ENCODE measurements at places on chromosomes 4 and X.

- DNase-seq, result no peak
Measured at GRCh38 chr4:23322732-23323131, 567.1 kb downstream of the PPARGC1A start.

GRCh38 chr4:174320494-174321199, 36.9 kb downstream of the CEP44 start:
- no peak for DNase-seq

- DNase-seq, result no peak
Measured at GRCh38 chrX:77444075-77444474, 3.1 kb upstream of the FGF16 start.

DNA sequence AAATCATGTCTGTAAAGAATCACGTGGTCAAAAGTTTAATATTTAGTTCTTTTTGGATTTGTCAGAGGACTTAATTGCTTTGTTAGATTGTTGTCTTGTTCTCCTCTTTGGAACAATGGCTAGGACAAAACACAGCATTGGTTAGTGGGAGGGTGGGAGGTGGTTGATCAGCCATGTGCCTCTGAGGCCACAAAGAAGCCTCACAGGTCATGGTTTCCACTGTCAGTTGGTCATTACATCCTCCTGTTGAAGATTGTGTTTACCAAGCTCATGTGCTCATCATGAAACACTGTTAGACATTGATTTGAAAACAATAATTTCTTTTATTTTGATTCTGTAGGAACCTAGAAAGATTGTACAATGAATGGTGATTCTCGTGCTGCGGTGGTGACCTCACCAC, 31.9 kb downstream of the ADD1 start:
- no peak for DNase-seq

DNA sequence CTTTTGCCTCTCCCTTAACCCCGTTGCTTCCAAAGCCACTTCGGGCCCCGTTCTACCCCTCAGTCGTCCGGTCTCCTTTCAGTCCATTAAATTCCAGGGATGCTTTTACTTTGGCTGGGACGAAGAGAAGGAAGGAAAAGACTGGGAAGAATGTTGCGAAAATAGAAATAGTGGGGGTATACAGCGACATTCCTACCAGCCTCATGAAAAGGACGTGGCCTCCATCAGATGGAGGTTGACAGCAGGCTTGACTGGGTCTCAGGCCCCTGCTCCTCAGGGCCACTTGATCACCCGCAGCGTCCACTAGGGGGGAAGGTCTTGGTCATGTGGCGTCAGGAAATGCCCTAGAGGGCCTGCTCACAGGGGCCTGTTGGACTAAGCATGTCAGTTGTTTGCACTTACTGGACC, 657 bp upstream of the ANKRD50 start:
- DNase-seq, result peak; percentile 47

GRCh38 chrX:103585411-103586313, at the start of gene TCEAL4:
TSS of gene TCEAL4 (plus strand) at chrX:103585515. CDS start at chrX:103586676, 1,161 bp downstream.
- DNase-seq, result peak; percentile 45

Data from NAMALWA (cell line).